ENCODE measurements at places on chromosomes 4 and X.

DNA sequence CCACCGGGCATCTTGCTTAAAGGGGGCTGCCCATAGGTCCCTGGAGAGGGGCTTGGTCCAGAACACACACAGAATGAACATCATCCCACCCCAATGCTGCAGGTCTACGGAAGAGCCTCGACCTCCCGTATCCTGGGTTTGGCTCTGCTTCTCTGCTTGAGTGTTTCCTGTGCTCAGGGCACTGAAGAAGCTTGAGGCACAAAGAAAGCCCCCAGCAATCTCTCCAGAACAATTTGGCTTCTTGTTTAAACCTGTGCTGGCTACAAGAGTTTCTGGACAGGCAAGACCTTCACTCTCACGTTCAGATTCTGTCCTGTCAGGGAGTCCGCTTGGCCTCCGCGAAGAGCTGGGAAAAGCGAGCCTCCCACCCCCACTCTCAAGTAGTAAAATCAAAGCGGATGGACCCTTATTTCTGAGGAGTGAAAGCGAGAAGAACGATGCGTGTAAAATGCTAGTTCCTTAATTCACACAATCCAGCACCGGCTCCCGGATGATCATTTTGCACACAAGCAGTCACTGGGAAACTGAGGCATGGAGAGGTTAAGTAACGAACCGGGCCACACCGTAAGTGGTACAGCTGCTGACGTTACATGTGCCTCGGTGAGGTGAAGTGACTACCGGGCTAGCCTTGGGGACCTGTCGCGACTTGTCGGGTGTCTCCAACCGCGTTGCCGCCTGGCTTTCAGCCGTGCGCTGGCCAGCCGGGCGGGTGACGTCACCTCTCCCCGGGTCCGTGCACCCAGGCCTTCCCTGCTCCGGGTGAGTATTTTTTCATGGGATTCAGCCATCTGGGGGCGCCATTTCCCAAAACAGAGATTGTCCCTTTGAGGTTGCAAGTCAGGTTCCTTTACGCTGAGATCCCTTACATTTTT is 3.1 kb upstream of the SFRP2 start:
- DNase-seq = no peak

- no peak for DNase-seq
Measured at GRCh38 chrX:387729-388128, 1.0 kb upstream of the PPP2R3B start.

GRCh38 chr4:181685911-181686310 is 557.3 kb upstream of the TENM3 start:
- no peak for DNase-seq

DNA sequence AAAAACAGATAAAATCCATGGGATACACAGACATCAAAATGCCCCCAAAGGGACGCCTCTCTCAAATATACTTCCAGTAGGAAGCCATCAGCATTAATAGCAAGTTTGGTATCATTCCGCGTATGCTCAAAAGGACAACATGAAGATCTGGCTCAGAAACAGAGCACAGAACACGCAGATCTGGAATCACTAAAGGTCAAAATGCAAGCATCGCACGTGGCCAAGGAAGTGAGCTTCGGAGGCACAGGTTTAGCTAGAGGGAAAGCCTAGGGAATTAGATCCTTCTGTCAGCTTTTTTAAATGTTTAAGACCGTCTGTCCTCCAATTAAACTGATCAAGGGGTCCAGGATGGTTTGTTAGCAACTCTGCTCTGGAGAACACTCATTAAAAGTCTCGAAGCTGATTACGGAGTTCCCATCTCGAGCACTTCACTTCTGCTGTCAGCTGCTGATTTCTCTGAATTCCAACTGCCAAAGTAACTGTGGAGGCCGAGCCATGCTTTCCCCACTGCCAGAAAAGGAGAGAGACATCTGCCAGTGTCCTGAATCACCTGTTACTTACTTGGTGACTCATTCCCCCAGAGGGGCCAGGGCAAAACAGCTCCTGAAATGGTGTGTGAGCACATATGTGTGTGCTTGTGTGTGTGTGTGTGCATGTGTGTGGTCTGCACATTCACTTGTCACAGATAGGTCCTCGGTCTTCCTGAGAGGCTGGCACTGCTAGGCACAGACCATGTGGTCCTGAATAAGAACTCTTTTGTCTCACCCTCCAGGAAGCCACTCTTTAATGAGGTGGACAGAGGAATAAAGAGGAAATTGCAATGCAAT is 177.7 kb upstream of the PPARGC1A start:
- DNase-seq = no peak

GRCh38 chrX:133857640-133858269 is 127.6 kb downstream of the GPC3 start:
- no peak for DNase-seq

GRCh38 chr4:25939330-25939729 is 25.3 kb downstream of the SMIM20 start:
- no peak for DNase-seq

GRCh38 chrX:115559672-115560071 is 1.3 kb upstream of the PLS3 start:
- DNase-seq = no peak

- DNase-seq = no peak
Measured at GRCh38 chr4:120812216-120812615, 110.3 kb downstream of the PRDM5 start.

DNA sequence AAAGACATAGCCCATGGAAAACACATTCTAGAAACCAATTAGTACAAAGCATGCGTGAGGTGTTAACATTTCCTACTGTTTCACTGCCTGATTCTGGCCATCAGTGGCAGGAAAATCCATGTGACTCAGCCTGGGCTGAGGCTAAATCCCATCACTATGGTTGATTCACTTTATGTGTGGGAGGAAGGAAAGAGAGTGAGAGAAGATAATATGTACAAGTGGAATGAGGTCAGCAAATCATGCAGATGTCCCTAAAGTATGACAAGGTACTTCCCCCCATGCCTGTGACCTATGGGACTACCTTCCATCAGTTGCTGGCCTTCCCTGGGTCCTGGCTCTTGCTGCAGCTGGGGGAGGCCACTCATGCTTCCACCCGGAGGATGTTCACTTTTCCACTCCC is 64.2 kb upstream of the MAP3K15 start:
- no peak for DNase-seq

- no peak for DNase-seq
Measured at GRCh38 chr4:121390335-121390734, 9.5 kb upstream of the QRFPR start.

GRCh38 chr4:148265627-148266026 is 176.6 kb downstream of the NR3C2 start:
- DNase-seq = no peak

- no peak for DNase-seq
Measured at GRCh38 chr4:183984566-183984965, 79.5 kb downstream of the STOX2 start.

GRCh38 chr4:41635441-41635840 is 97.5 kb downstream of the LIMCH1 start:
- DNase-seq = no peak

DNA sequence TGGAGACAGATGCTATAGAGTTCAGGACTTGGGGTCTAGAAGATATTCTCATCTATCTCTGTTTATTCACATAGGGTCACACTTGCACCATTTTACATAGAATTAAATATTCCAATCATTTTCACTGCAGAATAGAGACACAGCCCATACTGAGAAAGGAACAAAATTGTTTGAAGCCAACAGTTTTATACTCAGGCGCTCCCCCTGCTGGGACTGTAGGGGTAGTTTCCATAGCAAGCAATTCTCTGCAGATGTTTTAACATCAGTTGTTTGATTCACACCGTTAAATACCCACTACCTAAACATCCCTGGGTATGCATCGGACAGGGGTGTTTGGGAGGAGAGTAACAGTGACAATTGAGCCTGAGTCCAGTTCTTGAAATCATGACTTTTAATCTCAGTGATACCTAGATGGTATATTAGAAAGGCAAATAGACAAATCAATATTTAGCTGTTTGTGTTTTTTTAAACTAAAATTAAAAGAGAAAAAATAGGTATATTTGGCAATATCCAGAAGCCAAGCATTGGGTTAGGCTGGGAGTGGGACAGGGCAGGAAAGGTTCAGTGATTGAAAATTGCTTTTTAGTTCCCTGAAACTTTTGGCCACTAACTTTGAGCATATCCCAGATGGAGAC is 33.8 kb downstream of the LONRF3 start:
- DNase-seq = no peak

DNA sequence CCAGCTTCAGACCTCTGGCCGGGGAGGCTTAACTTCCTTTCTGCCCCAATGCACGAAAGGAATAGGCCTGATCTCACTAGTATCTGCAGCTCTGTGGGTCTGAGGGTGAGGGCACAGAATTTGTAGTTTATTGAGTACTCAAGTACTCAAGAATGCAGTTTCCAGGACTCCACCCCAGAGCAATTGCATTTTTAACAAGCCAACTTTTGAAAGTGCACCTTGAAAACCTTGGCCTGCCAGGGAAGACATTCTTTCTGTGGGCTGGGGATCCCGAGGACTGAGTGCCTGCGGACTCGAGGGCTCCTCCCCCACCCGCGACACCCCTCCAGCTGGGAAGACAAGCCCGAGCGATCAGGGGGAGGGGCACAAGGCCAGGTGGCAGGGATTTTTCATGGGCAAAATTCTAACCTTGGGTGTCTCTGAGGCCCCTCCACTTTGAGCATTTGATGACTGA is 22.4 kb downstream of the RS1 start:
- DNase-seq = no peak

- no peak for DNase-seq
Measured at GRCh38 chr4:74121643-74122579, 22.9 kb upstream of the CXCL2 start.

DNA sequence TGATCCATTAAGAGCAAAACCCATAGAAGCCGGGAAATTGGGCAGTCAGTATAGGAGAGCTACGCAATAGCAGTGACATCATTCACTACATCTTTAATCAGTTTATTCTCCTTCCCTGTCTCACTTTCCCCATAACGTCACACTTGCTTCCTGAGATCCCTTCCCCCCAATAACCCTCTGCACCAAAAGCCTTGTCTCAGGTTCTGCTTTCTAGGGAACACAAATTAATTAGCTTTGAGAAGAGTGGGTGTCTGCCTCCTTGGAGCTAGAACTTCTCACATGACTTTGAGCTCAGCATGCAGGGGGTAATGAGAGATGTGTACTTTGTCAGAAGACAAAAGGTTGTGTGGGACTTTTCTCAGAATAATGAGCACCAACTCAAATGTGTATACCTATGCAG is 128.3 kb upstream of the MAOA start:
- no peak for DNase-seq

DNA sequence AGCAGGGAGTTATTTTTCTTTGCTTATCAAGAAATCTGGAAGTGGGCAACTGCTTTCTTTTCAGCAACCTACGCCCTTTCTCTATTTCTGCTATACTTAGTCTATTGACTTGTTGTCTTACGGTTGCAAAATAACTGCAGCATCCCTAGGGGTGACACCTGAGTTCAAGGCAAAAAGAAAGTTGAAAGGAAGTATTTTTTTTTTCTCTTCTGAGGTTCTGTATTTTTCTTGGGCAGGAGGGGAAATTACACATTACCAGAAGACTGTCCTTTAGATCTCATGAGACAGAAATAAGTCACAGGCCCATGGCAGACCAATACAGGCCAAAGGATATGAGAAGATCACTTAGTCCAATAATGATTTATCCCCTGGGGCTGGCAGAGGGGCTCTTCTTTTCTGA is 204.7 kb upstream of the CASK start:
- no peak for DNase-seq

DNA sequence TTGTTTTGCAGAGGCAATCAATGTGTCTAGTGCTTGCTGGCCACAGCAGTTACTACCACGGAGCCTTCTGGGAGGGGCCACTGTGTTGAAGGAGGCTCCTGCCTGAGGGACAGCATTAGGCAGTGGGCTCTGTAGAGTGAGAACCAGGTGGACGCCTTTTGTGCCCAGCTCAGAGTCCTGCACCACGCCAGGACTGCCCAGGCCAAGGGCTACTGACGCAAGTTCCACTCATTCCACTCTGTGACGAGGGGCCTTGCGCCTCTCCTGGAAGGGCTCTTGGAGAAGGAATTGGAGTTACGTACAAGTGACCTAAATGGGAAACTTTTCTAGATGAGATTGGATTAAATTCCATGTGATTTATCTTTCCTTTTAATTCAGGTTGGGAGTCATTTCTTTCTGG is 102.8 kb upstream of the MAGEE2 start:
- DNase-seq = no peak

DNA sequence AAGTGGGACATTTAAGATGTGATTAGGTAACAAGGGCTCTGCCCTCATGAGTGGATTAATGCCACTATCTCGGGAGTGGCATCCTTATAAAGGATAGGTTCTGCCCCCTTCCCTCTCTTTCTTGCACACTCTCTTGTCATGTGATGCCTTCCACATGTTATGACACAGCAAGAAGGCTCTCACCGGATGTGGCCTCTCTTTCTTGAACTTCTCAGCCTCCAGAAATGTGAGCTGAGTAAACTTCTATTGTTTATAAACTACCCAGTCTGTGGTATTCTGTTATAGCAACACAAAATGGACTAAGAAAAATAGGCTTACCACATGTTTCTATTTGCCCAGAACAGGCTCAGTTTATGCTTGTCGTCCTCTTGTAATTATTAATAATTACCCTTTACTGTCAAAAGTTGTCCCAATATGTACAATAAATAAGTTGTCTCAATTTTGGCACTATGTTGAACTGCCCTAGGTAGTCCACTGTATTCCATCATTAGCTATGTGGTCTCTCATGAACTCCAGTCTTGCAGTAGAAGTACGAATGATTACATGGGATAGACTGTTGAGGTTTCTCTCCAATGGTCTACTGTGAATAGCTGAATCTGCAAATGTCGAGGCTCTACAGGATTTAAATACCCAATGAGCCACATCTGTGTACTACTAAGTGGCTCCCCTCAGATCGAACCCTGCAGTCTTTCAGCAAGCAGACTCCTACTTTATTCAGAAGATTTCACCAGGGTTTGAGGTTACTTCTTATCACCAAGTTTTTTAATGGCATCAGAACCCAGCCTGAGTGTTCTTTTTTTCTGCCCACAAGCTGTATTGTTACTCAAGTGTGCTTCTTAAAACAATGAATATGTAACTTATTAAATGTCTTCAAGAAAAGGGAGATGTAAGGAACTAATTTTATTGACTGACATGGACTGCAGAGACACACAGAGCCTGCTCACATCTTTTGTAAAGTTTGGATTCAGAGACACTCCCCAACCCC is 102.0 kb upstream of the LEF1 start:
- DNase-seq = no peak

DNA sequence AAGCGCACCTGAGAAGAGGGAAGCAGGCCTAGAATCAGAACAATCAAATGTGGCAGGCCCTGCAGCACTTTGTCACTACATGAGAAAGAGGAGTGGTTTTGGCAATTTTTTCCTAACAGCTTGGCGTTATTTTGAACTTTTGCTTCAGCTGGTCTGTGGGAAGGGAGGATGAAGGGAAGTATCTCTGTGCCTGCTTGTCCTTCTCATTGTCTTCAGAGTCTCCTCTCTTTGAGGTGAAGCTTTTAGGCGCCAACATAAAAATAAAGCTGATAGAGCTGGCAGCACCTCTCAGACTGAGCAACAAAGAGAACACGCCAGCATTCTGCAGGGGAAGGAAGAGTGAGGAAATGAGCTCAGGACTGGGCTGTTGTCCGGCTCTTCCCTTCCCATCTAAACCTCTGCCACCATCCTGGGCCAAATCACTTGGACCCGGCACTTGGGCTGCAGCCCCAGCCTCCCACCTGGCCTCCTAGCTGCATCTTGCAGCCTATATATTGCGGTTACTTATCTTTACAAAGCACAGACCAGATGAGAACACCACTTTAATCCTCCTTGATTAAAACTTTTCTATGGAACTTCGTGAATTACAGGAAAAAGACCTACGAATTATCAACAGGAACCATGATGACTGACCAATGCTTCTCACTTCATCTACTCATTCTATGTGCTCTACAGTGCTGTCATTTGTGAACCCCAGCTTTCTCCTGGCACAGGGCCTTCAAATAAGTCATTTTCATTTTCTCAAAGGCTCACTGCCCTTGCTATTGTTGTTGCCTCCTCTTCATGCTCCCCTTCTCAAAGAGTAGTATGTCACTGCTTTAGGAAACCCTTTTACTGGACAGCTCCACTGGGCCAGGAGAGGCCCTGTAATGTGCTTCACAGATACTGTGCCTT is 476.4 kb upstream of the HS3ST1 start:
- DNase-seq = no peak

All from stimulated activated CD4-positive, alpha-beta T cell treated with anti-CD3 and anti-CD28 coated beads, TNF-alpha, amount 100 ng/mL, for 4 hours (primary cell).